Activated CD8-positive, alpha-beta memory T cell treated with anti-CD3 and anti-CD28 coated beads for 4 hours (primary cell): ENCODE measurements at places on chromosomes 16 and 17.

- DNase-seq, result no peak
Measured at GRCh38 chr17:34254146-34254545, 939 bp upstream of the CCL2 start.

DNA sequence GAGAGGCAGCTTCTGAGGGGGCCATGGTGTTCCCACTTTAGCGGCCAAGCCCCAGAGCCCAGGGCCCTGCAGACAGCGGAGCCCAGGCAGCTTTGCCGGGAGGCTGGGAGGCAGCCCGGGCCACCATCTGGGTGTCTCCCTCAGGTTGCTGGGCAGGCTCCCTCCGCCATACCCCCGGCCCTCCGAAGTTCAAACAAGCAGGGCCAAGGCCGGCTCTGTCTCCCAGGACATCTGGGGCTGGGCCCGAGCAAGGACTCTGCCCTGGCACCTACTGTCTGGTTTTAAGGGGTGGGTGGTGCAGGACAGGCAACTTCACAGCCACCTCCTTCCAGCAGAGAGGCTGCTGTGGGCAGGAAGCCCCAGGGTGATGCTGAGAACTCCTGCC, 2.6 kb downstream of the DUS1L start:
- no peak for DNase-seq

DNA sequence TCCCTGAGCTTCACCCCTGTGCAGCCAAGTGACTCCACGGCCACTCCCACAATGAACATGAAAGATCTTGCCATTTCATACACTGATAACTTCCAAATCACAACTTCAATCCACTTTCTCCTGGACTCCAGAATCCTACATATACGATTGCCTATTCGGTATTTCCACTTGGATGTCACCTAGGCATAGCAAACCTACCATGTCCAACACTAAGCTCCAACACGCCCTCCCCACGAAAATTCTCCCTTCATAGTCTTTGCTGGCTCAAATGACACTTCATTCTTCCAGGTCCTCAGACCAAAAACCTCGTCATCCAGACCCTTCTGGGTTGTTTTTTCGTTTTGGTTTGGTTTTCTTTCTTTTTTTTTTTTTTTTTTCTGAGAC, 1.9 kb downstream of the GLTPD2 start:
- DNase-seq, result no peak

DNA sequence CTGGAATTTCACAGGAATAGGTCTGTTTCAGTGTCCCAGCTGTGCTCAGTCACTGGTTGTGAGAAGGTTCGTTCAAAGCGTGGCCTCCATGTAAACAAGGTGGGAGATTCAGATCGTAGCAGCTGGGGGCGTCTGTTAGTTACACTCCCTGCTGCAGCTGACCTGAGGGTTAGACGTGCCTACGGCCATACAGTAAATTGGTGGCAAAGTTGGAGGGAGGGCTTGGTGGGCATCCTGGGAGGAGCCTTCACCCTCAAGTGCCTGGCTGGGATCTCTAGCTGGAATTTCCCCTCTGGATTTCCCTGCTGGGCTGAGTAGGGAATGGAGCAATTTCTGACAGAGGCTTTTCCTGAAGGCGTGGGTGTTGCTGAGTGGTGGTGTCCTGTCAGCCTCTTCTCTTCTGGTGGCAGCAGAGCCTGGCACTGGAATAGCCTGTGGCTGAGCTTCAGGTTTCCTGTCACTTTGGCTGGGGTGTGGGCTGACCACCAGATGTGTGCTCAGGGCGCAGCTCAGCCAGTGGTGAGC, 6.4 kb downstream of the FCSK start:
- no peak for DNase-seq

DNA sequence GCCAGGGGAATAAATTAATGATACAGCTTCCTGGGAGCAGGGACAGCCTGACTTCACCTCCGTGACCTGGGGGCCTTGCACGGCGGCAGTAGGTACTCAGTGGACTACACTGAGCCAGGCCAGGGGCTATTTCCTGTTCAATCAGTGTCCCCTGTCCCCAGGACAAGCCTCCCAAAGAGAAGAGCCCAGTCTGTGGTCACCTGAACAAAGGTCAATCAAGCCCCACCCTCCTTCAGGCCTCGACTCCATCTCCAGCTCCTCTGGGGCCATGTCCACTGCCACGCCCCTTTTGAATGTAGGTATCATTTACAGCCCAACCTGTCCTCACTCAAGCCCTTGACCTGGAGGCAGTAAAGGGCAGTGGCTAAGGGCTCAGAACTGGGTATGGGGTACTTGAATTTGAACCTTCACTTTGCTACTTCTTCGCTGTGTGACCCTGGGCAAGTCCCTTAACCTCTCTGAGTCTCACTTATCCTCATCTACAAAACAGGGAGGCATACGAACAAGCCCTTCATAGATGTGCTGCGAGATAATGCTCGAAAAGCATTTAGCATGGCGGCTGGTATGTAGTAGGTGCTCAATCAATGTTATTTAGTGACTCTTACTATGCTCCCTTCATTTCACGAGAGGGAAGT, 29.0 kb downstream of the MYH11 start:
- no peak for DNase-seq

GRCh38 chr16:88596483-88596882, 26.3 kb downstream of the ZC3H18 start:
- no peak for DNase-seq

- DNase-seq, result no peak
Measured at GRCh38 chr17:19018600-19018950, 14.0 kb upstream of the FAM83G start.

- DNase-seq, result no peak
Measured at GRCh38 chr16:84881702-84882521, 62.1 kb downstream of the CRISPLD2 start.

DNA sequence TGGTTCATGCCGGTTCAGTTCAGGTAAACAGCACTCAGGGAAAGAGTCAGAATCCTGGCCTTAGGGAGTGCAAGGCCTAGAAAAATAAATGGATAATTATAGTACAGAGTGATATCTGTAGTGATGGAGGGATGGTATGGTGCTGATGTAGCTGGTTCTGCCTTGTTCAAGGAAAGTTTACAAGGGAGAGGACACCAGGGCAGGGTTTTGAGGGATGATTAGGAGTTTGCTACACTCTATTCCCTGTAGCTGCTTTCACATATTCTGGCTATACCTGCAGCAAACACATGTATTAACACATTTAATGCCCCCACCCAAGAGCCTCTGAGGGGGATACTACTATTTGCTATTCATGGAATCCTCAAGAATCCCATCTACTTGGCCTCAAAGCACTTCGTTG, 1.7 kb upstream of the NOS2 start:
- DNase-seq, result no peak

GRCh38 chr16:81842564-81843242, 63.6 kb downstream of the PLCG2 start:
- no peak for DNase-seq

GRCh38 chr16:59108374-59108773, 374.3 kb upstream of the GOT2 start:
- no peak for DNase-seq

- no peak for DNase-seq
Measured at GRCh38 chr17:31582151-31582907, 190.9 kb downstream of the RAB11FIP4 start.

DNA sequence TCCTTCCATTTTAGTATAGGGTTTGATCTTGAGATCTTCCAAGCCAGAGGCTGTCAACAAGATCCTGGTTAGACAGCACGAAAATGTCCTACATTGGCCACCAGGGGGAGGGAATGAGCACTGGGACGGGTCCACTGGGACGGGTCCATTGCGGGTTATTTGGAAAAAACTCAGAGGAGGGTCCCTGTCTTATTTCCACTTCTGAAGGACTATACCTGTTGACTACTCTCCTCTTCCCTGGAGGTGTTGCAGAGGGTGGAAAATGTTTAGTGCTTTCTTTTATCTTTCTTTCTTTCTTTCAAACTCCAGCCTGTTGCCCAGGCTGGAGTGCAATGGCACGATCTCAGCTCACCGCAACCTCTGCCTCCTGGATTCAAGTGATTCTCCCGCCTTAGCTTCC, 2.5 kb downstream of the TTLL6 start:
- no peak for DNase-seq

GRCh38 chr17:76969598-76970172, 101.5 kb downstream of the MGAT5B start:
- DNase-seq, result no peak

DNA sequence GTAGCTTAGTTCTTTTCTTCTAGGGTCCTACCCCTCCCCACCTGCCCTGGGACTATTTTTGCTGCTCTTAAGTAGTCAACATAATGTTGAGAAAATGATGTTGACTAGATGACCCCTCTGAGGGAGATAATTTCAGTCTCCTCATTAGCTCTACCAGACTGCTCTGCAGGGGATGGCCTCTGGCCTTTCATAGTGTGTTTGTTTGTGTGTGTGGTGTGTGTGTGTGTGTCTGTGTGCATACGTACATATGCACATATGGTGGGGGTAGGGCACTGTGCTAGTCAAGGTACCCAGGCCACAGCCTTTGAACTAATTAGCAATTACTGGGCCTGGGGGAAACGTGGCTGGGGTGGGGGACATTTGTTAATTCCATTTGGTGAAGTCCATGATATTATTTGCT, 254.0 kb downstream of the SHISA9 start:
- DNase-seq, result no peak

DNA sequence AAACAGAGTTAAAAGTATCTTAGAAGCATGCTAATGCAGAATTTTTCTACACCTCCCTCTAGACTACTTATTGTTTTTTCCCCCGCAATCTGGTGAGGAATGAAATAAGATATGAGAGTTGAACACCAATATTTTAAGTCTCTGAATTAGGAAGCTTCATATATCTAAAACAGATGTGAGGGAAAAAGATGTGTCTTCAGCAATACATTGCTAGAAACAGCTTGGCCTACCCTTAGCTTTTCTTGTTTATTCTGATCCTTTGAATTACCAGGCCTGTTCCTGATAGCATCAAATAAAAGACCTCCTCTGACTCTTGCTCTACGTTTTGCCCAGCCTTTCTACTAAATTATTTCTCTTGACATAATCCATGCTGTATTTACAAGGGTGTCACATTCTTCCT, 221.8 kb downstream of the CDH11 start:
- no peak for DNase-seq

DNA sequence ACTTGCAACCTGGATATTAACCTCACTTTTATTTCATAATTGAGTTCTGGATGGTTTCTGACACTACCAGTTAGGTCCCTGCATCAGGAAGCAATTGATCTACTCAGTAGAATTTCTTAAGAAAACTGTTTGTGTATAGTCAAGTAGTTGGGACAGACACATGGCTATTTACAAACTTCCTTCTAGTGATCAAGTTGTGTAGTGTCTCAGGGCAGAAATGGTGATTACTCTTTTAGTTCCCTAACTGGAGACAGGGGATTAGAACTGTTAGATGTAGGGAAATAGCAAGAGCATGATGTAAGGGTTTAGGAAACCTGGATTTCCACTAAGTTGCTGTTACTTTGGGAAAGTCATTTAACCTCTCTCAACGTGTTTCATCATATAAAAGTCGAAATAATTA, 30.4 kb downstream of the TMEM100 start:
- no peak for DNase-seq

DNA sequence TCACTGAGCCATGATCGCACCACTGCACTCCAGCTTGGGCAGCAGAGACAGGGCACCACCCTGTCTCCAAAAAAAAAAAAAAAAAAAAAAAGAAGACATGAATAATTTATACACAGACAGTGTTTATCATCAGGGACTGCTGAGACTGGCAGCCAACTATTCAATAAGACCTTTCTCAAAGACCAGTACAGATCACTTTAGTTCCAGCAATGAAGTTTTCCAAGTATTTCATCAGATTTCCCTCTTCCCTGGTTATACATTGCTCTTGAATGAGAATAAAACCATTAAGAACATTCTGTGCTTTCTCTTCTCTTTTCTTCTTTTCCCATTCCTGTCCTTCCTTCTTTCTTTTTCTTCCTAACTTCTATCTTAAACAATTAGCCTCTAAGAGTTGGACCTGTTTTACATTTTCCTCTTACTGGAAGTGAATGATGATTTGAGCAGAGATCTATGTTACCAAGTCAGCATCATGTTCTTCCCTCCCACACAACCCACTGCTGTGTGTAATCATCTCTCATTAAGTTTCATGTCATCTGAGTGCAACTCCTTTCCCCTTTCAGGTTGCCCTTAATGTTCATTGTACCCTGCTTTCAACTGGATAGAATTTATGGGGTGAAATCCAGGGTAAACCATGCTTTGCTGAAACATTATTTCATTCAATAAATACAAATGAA, 35.9 kb upstream of the SMIM36 start:
- no peak for DNase-seq

- no peak for DNase-seq
Measured at GRCh38 chr16:25007284-25007984, 7.7 kb downstream of the ARHGAP17 start.

DNA sequence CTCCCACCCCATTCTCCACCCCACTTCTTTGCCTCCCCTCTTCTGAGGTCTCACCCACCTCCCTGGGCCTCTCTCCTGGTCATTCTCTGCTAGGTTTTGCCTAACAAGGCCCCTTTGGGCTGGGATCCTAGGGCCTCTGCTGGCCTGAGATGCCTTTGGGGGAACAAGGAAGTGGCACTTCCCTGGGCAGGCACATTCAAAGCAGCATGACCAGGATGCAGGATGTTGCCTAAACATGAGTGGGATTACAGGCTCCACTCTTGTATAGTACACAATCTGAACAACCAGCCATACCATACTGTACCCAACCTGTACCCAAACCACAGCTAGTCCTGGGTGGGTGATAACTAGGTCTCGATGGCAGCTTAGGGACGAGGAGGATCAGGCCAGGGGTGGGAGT, 9.0 kb downstream of the GALK1 start:
- no peak for DNase-seq

GRCh38 chr17:63786971-63787711, 13.2 kb downstream of the DDX42 start:
- no peak for DNase-seq

- no peak for DNase-seq
Measured at GRCh38 chr16:10485159-10485558, 95.2 kb downstream of the EMP2 start.

- DNase-seq, result no peak
Measured at GRCh38 chr16:24035127-24035842, 199.5 kb downstream of the PRKCB start.

- no peak for DNase-seq
Measured at GRCh38 chr16:27408012-27408601, 6.1 kb downstream of the IL21R start.

- DNase-seq, result peak; percentile 42
Measured at GRCh38 chr17:8994319-8994718, 27.0 kb upstream of the NTN1 start.

- no peak for DNase-seq
Measured at GRCh38 chr17:44920565-44920940, 5.3 kb upstream of the GFAP start.

GRCh38 chr16:88907768-88908167, 41.3 kb upstream of the PABPN1L start:
- DNase-seq, result no peak

GRCh38 chr16:55615071-55615470, 40.7 kb upstream of the SLC6A2 start:
- DNase-seq, result no peak

DNA sequence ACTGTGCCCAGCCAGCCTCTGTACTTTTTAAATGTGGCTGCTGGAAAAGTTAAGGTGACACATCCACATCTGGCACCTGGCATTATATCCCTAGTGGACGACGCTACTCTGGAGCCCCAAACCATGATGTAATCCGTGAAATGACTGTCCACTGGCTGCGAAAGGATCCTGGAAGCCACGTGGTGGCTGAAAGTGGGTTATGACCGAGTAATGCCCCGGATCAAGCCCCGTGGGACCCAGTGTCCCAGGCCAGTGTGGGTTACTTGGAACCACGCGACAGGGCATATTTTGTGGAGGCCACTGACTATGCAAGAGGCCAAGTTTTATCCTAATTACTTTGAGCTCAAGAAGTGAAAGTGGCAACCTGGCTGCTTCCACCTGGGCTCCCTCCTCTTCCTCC, 79.6 kb downstream of the PGS1 start:
- no peak for DNase-seq
